Activated CD4-positive, alpha-beta T cell treated with anti-CD3 and anti-CD28 coated beads, Interleukin-2, amount 10 ng/mL, durations not matched to agents 24 days and 14 days (primary cell): ENCODE measurements at places on chromosomes 6 and 20. TPM values are rescaled to one million over a fixed set of nuclear protein-coding genes. Genes with fewer than 3 reads are reported as not detected.

C6orf15 gene
- total RNA-seq = not detected in 2 replicates

RTF2 gene
- 92.3 and 96.5 TPM in 2 replicates for total RNA-seq

PMEPA1 gene
- total RNA-seq = 0.66 and 0.82 TPM in 2 replicates

SYTL3 gene
- 102 and 106 TPM in 2 replicates for total RNA-seq

PTK6 gene
- total RNA-seq = 0.19 and 0.35 TPM in 2 replicates

SLC22A16 gene
- total RNA-seq = not detected in 2 replicates

SAMD5 gene
- 0.05 and 0.07 TPM in 2 replicates for total RNA-seq

NNAT gene
- total RNA-seq = 0.16 TPM in 1 of 2 replicates, not detected in the other

- DNase-seq = no peak
These were observed 70.1 kb upstream of the TULP4 start for GRCh38 chr6:158242071-158242606.

DNA sequence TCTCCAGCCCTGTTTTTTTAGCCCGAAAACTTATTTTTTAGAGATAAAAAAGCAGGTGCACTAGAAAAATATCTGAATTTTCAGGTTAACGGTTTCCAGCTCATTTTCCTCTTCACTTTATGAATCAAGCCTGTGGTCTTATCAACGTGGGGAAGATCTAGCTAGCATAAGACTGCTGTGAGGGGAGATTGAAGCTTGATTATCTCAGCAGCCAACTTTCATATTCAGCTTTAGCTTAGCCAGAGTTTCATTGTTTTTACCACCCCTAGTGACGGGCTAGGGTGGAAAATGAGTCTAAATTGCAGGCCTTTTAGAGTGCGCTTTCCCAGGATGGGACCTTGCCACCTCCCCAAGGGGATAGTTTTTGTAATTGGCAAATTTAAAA is 11.9 kb upstream of the RBM38 start:
- DNase-seq = no peak

DNA sequence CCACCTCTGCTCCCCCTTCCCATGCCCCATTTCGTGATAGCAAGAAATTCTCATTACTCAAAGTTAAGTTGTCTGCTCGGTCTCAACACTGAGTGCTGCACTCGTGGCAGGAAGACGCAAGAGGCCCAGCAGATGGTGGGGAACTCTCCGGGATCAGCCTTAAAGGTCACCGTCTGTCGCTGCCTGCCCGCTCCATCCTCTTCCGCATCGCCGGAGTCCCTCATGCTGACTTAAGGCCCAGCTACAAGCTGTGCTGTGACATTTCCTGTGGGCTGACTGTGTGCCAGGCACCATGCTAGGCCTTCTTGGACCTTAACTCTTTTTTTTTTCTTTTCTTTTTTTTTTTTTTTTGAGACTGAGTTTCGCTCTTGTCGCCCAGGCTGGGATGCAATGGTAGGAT is 17.8 kb downstream of the GRM4 start:
- no peak for DNase-seq

DNA sequence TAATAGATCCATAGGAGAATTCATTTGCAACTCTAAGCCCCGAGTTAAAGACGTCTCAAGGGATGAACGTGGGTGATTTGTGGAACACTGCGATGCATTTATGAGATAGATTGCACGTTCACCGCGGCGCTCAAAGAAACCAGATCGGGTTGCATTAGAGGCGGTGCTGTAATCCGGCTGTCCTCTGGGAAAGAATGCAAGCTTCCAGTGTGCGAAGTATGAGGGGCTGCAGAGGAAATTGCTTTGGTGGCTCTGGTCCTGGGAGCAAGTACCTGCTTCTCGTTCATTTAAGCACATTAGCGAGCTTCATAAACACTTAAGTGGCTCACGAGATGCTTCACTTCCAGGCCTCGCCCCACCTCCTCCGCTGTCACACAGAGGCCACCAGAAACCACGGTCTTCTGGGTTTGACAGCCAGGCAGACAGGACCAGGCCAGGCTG is 182.3 kb downstream of the CDH4 start:
- DNase-seq = no peak

DNA sequence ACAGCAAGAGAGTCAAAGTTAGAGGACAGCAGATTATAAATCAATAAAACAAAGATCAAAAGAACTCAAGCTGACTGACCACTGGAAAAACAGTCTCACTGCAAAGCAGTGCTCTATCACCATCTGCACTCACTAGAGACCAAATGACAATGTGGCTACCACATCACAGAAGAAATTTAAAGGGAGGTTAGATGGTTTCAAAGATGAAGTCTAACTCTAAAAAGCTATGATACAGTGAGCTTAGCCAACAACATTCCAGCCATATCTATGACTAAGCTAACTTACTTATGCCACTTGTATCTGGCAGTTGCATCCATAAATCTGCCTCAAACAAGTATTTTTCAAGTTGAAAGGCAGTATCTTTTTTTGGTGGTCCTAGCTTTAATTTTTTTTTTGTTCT is 68.6 kb downstream of the ARHGAP18 start:
- no peak for DNase-seq

- DNase-seq = no peak
These were observed 18.1 kb downstream of the BPI start for GRCh38 chr20:38321959-38322598.

GRCh38 chr6:40417031-40417430 is 170.1 kb downstream of the LRFN2 start:
- DNase-seq = no peak

DNA sequence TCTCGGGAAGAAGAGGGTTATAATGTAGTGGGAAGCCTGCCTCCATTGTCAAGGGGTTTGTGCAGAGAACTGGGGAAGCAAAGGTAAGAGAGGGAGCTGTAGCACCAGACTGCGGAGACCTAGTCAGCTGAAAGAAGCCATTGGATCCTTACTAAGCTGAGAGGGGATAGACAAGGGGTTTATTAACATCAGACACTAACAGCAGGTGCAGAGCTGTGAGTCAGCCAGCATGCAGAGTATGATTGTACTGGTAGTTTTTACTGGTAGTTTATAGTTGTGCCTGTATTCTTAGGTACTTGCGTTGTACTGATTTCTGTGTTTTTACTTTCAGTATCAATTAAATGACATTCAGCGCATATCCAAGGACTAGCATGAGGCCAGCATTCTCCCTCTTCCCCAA is 17.8 kb upstream of the COL19A1 start:
- DNase-seq = no peak

DNA sequence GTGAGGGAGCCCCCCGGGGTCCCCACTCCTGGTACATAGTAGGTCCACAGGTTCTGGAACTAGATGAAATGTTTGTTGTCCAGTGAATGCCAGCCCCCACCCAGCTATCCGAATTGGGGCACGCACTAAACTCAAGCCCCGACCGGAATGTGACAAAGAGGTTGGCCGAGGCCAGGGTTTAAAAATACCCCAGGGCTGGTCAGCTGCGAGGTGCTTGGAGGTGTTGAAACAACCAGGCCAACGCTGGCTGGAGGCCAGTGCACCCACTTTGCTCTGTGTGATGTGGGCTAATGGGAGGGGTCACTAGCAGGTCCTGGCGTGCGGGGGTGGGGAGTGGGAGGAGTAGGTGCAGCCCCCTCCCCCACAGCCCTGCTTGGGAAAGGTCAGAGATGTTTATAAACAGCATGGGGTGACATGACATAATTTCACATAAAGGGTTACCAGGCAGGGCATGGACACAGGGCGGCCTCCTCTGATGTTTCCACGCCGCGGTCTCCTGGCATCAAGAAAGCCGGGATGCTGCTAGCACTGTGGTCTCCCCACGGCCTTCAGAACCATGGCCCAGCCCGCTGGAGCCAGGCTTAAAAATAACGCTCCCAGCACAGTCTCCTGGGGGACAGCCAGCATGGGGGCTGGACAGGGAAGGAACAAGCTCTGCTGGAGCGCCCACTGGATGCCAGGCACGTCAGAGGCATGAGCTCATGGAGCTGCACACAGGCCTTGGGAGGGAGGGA is 111.2 kb upstream of the PTPN1 start:
- DNase-seq = no peak

- DNase-seq = peak; percentile 59
These were observed at the start of gene OVOL2 for GRCh38 chr20:18057101-18057993. Gene OVOL2, minus strand, starts transcription at chr20:18057916. Its CDS starts 282 bp downstream, at chr20:18057634.

GRCh38 chr6:46610862-46611553 is 41.6 kb downstream of the CYP39A1 start:
- DNase-seq = no peak

DNA sequence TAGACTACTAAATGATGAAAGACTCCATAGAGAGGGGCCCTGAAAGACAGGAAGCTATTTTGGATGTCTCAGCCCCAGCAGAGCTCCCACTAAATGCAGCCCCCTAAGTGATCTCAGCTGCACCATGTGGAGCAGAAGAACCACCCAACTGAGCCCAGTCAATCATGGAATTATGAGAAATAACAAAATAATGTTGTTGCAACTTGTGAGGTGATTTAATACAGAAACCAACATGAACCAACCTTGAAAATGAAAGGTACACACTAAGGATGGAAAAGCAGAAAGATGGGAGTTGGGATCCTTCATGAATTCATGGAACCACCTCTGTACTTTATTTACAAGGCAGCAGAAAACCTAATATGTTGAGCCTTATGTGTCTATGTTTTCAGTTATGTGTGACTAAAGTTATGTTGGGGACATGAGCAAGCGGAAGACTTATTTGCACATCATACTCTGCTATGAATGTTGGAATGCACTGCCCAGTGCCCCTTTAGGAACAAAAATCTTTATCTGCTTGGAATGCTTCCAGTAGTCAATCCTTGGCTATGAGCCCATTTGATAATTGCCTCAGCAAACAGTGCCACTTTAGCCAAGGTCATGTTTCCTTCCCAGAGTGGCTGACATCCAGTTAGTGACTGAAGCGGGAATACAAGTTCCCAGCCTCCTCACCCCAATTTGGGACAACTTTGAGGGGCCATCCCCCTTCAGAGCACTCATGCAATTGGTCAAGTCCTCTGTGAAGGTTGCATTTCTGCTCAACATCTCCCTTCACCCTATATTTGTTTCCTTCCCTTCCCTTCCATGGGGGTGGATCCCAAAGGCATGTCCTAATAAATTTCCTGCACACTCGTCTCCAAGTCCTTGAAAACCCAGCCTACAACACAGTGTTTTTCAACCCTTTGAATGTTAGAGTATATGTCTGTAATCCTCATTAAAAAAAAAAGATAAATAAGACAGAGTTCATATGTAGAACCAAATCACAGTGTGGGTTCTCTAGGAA is 18.4 kb downstream of the TP53RK start:
- no peak for DNase-seq

DNA sequence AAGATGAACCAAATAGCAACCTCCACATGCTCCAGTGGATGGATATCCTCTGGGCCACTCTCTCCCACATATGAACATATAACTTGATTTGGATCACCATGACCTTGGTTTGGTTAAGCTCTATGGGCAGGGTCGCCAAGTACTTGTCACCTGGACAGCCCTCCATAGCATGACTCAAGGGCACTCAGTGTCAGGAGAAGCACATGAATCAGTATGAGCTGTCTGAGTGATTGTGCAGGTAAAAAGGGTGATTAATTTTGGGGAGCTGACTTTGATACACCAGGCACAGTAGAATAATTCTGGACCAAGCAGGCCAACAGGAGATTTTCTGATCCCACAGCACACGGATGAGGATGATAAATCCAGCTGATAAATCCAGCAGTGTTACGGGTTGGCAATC is 74.4 kb downstream of the OPRM1 start:
- no peak for DNase-seq

DNA sequence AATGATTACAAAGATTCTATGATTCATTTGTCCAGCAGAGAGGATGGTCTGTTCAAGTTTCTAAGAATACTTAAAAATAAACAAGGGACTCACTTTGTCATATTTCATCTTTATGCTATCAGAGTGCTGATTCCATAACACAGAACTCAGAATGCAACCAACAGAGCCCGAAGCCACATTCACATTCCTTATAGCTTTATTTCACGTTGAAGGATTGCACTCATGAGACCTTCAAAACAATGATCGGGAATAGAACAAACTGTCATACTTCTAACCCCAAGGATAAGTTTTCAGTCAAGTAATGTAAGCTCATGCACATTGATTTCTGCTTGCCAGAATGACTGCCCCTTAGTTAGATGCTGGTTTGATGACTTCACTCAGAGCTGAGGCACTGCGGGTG is 25.2 kb downstream of the FNDC1 start:
- no peak for DNase-seq

GRCh38 chr20:57450419-57450818 is 59.2 kb downstream of the RBM38 start:
- DNase-seq = no peak

DNA sequence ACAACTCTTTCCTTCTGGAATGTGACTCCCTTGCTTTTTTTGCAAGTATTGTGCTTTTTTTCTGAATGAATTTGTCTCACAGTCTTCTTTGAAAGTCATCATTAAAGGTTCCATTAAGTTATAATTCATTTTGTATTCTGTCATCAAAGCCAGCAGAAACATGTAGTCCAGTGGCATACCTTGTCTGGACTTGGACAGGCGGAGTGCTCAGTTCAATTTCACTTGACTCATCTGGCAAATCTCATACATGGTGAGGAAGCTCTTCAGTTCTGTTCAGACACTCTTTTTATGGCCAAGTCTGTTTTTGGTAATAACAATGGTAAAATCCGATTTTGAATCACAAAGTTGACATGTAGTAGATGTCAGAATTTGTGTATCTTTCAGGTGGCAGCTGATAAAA is 260.8 kb upstream of the OPRM1 start:
- no peak for DNase-seq

DNA sequence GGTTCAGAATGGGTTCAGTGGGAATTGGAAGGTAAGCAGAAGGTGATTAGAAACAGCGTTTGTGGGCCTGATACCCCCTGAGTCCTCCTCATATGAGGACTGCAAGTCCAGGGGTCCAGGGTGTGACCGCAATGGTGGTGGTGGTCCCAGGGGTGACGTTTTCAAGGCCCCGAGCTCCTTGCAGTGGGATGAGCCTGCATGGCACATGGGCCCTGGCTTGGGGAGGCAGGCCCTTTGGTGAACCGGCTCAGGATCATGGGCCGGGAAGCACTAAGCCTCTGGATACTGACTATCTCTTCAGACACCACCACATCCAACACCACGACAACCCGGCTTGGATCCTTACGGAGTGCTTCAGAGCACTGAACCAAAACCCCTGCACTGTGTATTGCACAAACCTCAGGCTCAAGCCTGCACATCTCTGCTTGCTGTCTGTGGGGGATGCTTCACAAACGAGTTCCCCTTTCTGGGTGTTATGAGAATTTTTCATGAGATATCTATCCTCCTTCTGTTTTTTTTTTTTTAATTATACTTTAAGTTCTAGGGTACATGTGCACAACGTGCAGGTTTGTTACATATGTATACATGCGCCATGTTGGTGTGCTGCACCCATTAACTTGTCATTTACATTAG is 67.9 kb downstream of the STK35 start:
- no peak for DNase-seq
